Stimulated activated CD8-positive, alpha-beta memory T cell treated with anti-CD3 and anti-CD28 coated beads, Interleukin-4, amount 100 ng/mL, for 24 hours (primary cell): ENCODE measurements at places on chromosomes 4 and X.

DNA sequence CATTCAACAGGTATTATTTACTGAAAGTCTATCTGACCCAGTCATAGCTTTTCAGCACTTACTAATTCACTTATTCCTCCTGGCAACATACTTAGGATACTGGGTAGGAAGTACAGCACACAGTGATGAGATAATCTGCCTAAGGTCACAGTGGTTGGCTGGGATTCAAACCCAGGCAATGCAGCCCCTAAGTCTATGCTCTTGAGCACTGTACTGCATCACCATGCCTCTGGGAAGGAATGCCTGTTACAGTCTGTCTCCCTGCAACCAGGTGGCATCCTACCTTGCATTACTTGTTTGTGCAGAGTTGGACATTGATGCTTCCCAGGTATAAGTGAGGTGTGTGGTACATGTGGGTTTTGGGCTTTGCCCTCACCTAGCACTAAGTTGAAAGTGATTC lies 21.5 kb upstream of the LRAT start:
- no peak for DNase-seq

DNA sequence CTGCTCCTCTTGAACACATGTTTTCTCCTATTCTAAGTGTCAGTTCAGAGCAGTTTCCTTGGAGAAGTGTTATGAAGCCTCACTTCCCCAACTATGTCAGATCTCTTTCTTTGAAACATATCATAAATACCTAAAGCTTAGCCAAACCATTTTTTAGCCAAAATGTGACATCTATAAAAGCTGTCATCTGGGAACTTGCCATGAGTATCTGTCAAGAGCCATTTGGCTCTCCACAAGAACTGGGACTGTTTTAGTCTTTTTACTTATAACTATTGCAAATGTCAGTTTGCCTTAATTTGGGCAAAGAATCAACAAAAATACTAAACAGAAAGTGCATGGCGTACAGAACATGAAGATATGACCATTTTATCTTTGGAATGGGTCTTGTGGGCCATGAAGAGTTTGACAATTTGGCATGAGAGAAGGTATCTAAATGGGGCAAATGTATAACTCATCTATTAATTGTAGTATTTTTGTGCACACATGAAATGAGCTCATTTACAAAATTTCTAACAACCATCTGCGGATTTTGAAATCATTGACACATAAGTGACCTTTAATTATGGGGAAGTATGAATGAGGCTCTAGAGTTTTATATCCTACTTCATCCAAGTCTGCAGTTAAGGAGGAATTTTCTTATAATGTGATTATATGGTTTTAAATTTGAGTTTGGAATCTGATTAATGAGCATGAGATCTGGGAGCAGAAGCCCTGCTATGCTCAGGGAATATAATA lies 129.1 kb upstream of the PACRGL start:
- no peak for DNase-seq

DNA sequence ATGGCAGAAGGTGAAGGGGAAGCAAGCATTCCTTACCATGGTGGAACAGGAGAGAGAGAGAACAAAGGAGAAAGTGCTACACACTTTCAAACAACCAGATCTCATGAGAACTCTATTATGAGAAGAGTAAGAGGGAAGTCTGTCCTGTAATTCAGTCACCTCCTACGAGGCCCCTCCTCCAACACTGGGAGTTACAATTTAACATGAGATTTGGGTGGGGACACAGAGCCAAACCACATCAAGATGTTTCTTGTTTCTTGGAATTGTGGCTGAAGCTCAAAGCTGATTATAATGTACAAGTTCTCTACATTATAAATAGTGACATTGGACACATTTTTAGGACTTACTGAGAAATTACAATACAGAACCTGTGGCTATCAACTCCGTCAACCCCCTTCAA lies 29.5 kb upstream of the TAPT1 start:
- no peak for DNase-seq

DNA sequence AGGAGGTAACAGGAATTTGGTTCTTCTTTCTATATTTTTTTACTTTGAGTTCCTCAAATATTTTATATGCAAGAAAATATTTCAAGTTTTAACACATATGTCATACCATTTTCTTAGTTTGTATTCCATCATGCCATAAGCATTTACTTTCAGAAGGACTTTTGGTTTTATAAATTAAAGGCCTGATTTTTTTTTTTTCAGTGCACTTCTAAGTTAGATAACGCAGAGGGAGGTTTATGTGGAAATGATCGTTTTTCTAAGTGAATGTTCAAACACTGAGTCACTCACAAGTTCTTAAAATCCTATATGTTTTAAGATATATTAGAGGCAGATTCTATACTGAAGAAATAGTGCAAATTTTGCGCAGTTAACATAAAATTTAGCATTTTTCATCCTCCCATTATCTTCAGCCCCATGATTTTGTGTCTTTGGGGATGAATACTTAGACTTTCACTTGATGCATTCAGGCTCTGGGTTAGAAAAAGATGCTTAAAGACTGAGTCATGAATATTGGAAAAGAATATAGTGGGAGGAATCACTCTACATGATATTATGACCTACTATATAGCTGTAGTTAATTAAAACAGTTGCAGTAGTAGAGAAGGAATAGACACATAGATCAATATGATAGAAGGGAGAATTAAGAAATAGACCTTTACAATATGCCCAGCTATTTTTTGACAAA lies 54.9 kb downstream of the COL4A5 start:
- no peak for DNase-seq

DNA sequence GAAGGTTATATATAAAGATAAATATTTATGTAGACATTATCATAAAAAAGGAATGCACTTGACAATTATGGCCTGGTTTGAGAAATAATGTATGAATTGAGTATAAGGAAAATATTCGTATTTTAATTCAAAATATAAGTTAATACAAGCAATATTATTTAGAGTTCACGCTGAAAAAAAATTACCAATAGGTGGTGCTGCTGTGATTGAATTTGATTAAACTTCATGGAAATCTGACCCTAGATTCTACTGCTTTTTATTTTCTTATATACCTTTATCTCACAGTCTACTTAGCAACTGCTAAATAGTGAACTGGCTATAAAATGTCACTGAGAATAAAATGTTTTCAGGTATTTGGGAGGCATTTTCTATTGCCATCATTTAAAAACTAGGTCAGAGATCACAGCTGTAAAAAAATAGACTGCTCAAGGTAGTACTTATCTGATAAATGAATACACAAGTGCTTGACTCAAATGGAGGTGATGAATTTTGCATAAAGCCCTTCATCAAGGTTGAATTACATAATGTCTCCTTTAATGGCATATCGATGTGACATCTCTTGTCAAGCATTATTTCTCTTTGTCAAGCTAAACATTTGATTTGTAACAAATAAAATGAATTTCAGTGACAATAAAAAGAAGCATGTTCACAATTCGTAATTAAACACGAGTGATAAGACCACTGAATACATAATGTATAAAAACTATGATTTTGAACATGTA lies 1638.8 kb upstream of the PCDH7 start:
- no peak for DNase-seq

- no peak for DNase-seq
Measured at GRCh38 chrX:8913655-8914409, 112.6 kb upstream of the FAM9A start.
